CMK (cell line): ENCODE measurements at places on chromosomes 6 and 20.
A peak's percentile ranks its signal among the peaks of the same experiment; 100 is the strongest.

- peak; percentile 24 for DNase-seq
Observed at GRCh38 chr6:15491255-15491985, 171.4 kb downstream of the DTNBP1 start.

DNA sequence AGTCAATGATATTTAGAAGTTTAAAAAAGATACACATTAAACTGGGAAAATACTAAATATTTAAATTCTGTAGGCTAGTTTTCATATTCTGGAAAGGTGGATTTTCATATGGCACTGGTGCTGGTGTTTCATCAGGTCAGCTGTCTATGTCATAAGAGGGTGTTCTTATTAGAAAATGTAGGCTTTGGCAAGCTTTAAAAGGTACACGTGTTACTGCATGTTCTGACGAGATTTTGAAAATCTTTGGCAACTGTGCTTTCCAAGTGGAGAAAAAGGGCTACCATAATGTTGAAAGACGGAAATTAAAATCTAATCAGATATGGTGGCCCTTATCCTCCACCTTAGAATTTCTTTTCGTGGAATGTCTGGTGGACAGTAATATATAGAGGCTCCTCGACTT lies 30.0 kb downstream of the SLC22A3 start:
- no peak for DNase-seq

DNA sequence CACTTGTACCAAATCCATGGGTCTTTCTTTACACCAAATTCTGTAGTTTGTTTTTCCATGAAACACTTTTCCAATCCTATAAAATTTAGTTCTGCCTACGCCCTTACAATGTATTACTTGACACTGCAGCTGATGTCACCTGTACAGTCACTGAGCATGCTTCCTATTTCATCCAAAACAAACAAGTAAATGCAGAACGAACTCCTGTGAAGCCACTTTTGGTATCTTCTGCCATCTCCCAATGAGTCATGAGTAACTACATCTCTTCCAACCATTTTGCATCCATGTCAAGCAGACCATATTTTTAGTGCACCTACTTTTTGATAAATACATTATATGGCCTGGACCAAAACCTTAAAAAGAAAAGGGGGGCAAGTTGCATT lies 42.4 kb downstream of the HDDC2 start:
- no peak for DNase-seq

DNA sequence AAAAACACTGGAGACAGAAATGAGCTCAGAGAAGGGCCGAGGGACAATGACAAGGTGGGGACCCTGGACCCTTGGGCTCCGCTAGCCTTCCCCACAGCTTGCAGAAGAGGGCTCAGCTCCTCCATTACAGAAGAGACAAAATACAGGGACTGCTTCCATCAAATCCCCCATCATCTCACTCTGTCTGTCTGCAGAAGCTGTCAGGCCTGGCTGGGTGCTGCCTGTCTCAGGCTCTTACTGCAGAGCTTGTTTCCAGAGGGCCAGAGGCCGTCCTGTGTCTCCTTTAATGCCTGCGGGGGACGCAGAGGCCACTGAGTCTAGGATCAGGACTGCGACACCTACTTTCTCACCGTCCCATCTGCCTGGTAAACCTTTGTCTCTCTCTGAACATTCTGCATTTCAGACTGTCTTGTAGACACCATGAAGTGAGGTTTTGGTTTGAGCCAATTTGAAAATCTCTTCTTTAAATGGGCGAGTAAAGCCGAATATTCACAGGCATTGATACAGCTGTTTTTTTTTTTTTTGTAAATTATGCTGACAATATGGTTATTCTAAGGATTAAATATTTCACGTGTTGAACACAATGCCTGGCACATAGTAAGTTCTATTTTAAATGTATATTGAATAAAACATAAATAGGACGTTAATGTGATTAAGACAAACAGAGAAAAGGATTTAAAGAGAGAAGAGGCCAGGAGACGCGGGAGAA lies 28.3 kb downstream of the RNASET2 start:
- DNase-seq = no peak

- no peak for DNase-seq
Observed at GRCh38 chr6:125004198-125004597, 42.0 kb downstream of the RNF217 start.

- DNase-seq = no peak
Observed at GRCh38 chr6:24982231-24982630, 46.5 kb upstream of the RIPOR2 start.

DNA sequence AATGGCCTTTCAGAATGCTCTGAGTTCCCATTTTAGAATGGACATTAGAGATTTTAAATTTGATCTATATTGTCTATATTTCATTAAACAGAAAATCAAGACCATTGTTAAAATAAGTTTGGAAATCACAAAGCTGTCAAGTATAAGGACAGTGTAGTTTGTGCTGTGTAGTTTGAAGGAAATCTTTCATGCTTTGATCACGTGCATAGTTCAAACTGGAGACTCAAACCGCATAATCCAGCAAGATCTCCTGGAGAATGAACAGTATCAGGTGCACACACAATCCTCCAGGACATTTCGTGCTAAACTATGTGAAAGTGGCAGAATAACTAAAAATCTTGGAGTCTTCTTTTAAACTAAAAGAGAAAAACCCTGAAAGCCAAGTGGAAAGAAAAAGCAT lies 60.8 kb upstream of the TBXT start:
- DNase-seq = no peak

DNA sequence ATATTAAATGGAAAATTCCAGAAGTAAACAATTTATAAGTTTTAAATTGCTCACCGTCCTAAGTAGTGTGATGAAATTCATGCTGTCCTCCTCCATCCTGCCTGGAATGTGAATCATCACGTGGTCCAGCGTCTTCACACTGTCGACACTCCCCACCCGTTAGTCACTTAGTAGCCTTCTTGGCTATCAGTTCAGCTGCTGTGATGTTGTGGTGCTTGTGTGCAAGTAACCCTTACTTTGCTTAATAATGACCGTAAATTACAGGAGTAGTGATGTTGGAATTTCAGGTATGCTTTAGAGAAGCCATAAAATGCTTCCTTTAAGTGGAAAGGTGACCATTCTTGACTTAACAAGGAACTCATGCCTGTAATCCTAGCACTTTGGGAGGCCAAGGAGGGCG lies 25.2 kb downstream of the RIOK1 start:
- DNase-seq = no peak

DNA sequence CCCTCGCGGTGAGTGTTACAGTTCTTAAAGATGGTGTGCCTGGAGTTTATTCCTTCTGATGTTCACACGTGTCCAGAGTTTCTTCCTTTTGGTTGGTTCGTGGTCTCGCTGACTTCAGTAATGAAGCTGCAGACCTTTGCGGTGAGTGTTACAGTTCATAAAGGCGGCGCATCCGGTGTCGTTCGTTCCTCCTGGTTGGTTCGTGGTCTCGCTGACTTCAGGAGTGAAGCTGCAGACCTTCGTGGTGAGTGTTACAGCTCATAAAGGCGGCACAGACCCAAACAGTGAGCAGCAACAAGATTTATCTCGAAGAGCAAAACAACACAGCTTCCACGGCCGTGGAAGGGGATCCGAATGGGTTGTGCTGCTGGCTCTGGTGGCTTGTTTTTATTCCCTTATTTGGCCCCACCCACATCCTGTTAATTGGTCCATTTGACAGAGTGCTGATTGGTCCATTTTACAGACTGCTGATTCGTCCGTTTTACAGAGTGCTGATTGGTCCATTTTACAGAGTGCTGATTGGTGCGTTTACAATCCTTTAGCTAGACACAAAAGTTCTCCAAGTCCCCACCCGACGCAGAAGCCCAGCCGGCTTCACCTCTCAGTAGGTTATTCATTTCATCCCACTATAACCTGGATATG lies 48.2 kb upstream of the ARG1 start:
- no peak for DNase-seq

GRCh38 chr6:60867548-60867947 lies 1418.5 kb downstream of the KHDRBS2 start:
- DNase-seq = no peak

DNA sequence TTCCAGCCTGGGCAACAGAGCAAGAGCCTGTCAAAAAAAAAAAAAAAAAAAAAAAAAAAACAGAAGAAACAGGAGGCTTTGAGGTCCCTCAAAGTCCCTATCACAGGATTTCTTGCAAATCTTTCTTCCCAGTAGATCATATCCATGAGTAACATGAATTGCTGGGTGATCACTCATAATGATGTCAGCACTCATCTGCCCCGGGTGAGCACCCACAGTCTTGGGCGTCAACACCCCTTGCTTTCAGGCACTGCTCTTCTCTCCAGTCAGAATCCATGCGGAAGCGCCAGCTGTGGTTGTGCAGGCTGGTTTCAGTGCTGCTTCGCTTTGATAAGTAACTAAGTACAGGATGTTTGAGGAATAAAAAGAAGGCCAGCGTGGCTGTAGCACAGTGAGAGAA lies 40.2 kb upstream of the INSM1 start:
- DNase-seq = no peak
